ENCODE measurements at places on chromosomes 3 and 15.

DNA sequence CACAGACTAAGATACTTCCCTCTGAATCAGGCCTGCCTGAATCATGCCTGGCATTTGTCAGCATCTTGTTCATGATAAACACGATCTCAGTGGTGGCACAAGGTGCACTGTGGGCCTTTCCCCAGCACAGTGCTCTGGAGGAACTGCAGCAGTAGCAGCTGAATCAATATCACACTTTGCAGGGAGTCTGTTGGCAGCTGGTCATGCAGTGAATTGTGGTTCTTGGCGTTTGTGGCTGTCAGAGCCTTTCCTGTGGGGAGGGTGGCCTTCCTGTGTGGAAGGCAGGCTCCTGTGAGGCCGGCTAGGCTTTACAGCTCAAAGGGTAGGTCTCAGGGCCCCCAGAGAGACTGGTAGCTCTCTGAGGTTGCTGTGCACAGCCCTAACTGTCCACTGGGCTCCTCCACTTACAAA, 54.4 kb upstream of the TLE3 start:
- peak; percentile 68 for DNase-seq

GRCh38 chr3:96779810-96780209, 34.6 kb upstream of the EPHA6 start:
- DNase-seq: no peak

DNA sequence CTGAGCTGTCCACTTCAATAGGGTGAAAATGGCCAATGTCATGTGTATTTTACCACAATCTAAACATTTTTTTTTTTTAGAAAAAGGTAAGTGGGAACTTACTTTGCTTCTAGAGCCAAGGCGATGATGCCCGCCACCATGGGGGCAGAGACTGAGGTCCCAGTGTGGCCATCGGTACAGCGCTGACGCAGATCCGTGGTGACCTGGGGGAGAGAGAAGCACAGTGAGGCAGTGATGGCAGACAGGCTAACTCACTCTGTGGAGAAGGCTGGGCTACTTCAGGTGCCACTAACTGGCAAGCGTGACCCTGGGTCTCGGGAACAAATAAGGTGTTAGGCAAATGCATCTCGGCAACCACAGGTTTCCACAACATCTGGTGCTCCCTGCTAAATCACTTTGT, 94.3 kb upstream of the SNRPA1 start:
- no peak for DNase-seq

DNA sequence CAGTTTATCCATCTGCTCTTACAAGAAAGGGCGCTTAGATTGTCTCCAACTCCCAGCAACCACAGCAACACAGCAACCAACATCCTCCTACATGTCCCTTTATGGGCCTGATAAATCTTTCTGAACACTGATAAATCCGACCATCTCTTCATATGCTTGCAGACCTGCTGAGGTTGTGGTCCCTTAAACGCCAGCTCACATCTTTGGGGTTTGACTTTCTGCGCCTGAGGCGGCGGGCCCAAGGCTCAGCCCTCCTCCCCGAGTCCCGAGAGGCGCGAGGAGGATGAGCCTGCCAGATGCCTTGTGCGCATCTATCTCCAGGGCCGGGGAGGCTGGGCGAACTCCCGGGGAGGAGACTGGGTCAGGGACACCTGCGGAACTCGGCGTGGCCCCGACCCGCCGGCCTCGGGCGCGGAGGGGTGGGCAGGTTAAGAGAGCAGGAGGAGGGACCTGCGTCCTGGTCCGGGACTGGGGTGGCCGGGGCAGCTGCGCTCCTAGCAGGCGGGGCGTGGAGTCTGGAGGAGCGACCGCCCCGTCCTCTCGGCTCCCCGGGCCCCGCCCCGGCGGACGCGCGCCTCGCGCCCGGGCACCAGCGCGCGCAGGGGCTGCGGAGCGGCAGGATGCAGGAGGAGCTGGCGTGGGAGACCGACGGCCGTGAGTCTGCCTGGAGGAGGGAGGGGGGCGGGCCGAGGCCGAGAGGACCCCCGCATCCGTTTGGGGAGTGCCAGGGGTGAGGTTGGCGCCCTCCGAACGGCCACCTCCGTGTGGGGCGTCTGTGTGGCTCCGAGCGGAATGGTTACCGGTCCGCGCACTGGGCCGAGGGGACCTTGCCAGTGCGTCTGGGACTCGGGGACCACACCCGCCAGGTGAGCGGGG, at the start of gene ANKDD1A:
ANKDD1A (plus strand) TSS at position 592 of the 876 bp plus-strand sequence; CDS start at position 621, 29 bp downstream.
- no peak for DNase-seq

GRCh38 chr15:48336940-48337339, 5.7 kb downstream of the DUT start:
- no peak for DNase-seq

- no peak for DNase-seq
These were observed 13.0 kb upstream of the ALDH1A3 start for GRCh38 chr15:100866386-100867330.

GRCh38 chr3:120854908-120855526, 53.0 kb upstream of the STXBP5L start:
- no peak for DNase-seq

- no peak for DNase-seq
These were observed 1.5 kb downstream of the ATP1B3 start for GRCh38 chr3:141877911-141878310.

DNA sequence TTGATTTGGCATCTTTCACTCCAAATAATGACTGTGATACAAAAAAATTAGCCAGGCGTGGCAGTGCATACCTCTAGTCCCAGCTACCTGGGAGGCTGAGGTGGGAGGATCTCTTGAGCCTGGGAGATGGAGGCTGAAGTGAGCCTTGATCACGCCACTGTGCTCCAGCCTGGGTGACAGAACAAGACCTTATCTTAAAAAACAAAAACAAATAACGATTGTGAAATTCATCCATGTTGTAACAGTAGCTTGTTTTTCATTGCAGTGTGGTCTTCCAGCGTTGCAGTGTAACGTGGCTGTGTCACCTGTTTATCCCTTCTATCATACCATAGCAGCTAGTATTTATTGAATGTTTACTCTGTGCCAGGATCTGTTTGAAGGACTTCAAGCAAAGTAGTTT, 120.9 kb downstream of the ITPR1 start:
- no peak for DNase-seq

GRCh38 chr3:58989955-58990354, 59.9 kb downstream of the CFAP20DC start:
- DNase-seq: no peak

DNA sequence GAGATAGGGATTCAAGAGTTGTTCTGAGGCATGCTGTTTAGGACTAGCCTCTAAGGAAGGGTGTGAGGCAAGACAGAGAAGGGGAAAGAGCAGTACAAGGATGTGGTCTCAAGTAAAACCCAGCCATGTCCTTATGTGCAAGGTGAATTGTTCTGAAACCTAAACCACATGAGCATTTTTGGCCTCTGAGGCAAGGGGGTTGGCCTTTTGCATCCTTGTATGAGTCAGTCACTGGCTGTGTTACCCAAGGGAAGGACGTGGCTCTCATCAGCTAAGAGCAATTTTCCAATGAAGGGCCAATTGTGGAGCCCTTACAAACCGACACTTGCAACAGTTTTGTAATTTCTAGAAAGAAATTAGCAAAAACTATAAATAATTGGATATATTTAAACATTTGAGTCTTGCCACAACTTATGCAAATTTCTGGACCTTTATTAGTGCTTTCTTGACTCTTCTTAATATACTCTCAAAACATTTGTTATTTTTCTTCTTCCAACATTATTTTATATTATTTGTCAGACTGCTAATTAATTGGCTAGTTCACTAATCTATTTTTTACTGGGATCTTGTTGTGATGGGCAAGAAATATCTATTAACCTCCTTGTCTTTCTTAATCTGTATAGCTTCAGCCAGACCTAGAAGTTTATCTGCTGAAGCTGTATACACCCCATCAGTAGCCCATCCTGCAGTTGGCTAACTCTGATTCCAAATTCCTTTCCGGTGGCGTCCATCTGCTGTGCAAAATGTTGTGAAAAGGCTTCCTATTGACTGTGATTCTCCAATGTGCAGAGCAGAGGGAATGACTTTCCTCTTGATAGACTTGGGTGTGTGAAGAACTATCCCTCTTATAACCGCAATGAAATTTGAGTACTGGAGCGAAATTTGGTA, 97.7 kb upstream of the P2RY1 start:
- no peak for DNase-seq

GRCh38 chr3:140529096-140529495, 148.8 kb upstream of the TRIM42 start:
- no peak for DNase-seq

DNA sequence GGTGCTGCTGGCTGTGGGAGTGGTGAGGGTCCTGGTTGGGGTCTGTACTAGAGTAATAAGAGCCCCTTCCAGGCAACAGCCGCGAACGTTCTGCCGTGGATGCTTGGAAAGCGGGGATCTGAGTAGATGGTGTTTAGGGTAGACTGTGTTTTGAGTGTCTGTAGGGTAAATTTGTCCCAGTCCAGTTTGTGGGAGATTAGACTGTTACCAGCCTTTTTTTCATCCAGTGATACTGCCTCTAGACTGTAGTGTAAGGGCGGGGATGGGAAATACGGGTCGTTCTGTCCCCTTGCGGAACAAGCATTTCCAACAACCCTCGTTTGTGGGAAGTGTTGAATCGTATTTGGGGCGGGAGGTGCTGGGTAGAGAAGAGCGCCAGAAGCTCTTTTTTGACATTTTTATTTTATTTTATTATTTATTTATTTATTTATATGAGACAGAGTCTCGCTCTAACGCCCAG, 424 bp downstream of the HAUS2 start:
- DNase-seq: no peak

DNA sequence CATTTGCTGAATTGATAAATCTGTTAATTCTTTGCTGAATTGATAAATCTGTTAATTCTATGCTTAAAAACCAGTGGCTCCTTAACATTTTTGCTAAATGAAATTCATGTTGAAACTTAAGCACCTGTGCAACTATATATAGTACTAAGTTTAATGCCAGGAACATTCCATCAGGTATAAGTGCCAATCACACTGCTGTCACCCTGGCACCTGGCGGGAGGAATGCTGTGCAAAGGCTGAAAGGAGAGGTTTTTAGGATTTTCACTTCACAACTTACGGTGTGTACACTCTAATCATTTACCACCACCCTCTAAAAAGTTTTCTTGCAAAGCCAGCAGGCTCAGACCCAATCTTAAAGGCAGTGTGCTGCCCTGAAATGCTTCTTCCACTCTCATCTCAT, 33.5 kb upstream of the MYO5C start:
- no peak for DNase-seq

GRCh38 chr3:69472093-69472492, 86.2 kb upstream of the FRMD4B start:
- DNase-seq: no peak

- no peak for DNase-seq
These were observed 21.3 kb upstream of the P2RY13 start for GRCh38 chr3:151350656-151351055.

DNA sequence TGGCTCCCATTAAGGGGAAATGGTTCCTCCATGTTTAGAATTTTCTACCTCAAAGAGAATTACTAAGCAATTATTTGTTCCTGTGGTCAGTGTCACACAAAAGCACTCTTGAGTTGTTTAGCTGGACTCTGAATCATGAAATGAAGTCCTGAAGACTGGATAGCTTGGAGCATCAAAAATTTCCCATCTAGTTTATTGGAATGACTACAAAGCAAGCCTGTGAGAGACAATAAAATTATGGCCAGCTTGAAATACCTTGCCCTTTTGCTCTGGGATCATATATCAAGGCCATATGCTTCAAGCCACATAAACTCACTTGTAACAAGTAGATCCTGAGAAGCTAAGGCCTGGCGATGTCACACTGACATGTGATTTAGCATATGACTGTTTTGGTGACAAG, 292.3 kb downstream of the TIGIT start:
- no peak for DNase-seq

GRCh38 chr3:46168583-46169345, 39.3 kb downstream of the CCR1 start:
- DNase-seq: no peak
